NB4 (cell line): ENCODE measurements at places on chromosomes 2 and 18.

DNA sequence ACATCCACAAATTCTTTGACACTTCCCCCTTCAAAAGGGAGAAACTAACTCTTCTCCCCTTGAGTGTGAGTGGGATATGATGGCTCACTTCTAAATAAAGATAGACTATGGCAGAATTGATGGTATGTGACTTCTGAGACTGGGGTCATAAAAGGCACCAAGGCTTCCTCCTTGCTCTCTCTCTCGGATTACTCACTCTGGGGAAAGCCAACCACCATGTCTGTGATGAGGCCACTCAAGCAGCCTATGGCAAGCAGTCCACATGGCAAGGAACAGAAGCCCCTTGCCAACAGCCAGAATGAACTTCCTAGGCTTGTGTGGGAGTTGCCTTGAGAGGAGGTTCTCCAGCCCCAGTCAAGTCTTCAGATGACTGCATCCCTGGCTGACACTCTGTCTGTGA lies 43.6 kb downstream of the KIAA2012 start:
- DNase-seq: peak; percentile 35

- no peak for DNase-seq
Measured at GRCh38 chr2:219274361-219274921, 4.7 kb upstream of the DNAJB2 start.

GRCh38 chr18:76546088-76546435 lies 51.0 kb upstream of the ZNF516 start:
- peak; percentile 42 for DNase-seq

DNA sequence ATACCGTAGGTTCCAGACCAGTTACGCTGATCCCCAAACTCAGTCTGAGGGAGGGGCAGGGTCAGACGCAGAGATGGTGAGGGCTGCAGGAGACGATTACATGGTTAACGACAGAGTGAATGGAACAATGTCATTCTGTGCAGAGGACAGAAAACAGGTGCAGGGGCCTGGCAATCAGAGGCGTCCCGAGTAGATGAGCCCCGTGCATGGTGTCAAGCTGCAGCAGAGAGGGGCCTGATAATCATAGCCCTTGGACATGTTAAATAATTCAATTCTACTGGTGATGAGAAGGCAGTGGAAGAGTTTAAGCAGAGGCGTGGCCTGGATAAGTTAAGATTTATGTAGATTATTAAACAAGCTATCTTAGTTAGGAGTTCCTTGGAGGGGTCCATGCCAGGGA lies 178.6 kb downstream of the MYT1L start:
- no peak for DNase-seq

DNA sequence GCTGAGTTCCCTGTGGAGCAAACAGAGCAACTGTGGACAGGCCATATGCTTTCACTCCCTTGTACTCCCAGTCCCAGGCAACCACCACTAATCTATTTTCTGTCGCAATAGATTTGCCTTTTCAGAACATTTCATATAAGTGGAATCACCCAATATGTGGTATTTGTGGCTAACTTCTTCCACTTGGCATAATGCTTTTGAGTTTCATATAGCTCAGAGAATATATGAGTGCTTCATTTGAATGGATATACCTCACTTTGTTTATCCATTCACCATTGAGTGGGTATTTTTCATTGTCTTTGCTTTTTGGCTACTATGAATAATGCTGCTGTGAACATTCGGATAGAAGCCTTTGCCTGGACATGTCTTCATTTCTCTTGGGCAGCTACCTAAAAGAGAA lies 151.9 kb downstream of the CERS6 start:
- peak; percentile 54 for DNase-seq

GRCh38 chr2:96305979-96306308 lies 598 bp upstream of the SNRNP200 start:
- no peak for DNase-seq

DNA sequence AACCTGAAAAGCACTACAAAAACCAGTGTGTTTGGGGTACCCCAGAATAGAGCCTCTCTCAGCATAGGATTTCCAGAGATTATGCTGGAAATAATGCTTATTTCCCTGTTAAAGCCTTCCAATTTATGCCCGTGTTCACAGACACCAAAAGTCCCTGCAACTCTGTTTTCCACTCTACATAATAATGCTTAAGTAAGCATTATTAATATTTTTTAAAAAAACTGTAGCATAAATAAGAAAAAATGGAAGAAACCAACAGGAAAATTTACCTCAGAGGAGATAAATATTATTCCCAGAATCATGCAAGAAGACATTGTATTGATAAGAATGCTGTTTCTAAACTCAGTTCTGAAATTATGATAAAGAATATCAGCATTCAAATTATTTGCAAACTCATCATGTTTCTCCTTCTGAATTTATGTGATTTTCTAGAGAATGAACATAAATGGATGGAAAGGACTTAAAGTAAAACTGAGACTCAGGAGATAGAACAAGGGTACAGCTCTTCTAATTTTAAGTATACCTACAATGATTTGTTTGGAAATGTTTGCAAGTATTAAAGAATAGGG lies 241.7 kb downstream of the LRP1B start:
- DNase-seq: no peak

GRCh38 chr18:63098018-63098981 lies 221.3 kb downstream of the BCL2 start:
- DNase-seq: peak; percentile 97

DNA sequence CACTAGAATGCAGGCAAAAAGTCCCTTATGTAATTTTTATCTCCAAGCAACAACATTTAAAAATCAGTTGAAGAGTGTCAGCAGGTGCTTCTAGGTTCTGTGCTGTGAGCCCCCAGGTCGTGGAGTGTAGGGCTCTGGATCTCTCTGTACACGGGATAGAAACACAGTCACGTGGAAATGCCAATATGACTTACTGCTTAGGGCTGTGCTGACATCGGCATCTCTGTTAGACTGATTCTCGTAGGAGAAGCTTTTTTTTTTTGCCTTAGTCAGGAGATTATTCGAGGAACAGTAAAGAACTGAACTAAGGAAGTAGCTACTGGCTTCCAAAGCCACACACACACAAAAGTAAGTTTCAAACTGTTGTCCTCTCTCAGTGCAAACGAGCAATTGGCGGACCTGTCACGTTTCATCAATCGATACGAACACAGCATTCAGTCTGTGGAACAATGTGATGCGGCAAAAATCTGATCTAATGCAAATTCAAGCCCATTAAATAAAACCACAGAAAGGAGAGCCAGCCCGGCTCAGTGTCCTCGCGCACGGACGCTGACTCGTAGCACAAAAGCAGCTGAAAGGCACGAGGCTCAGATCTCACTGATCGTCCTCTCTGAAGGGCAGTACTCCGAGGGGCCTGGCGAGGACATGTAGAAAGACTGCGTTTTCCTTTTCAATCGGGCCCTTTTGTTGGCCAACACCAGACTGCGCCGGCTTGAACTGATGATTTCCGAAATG lies 41.5 kb downstream of the PRELID3A start:
- DNase-seq: no peak

GRCh38 chr2:45789961-45790723 lies 138.7 kb downstream of the PRKCE start:
- DNase-seq: no peak
